ENCODE measurements at places on chromosomes 5 and 9. TPM values are rescaled to one million over a fixed set of nuclear protein-coding genes. Genes with fewer than 3 reads are reported as not detected.

The NMRK1 gene
- total RNA-seq, result 3.0 TPM

- DNase-seq, result no peak
Observed at GRCh38 chr9:17361378-17361777, 217.5 kb upstream of the SH3GL2 start.

DNA sequence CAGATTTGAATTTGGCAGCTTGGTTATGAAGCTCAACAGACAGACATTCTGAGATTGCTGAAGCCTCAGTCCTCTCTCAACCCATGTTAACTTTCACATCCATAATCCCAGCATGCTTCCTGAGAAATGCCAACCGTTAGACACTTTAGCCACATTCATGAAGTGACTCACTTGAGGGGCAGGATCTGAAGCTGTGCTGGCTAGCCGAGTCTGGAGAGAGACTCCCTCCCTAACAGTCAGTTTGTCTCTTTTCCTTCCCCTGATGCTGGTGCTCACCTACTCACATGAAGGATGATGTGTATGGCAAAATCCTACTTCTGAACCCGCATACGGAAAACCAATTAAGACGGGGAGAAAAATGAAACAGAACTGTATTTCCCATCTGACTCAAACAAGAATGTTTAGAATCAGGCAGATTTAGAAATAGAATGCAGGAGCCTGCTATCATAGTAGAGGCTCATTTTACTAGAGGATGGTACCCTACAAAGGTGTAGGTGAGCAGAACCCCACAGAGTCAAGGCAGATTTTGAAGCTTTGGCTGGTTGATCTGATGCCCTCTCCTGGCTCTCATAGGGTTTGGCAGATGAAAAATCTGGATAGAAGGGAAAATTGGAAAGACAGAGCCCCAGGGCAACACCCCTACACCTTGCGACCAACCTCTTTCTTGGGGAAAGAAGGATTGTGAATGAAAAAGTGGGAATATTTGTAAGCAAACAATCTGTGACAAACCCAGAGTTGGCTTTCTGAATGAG lies 150.9 kb upstream of the LHFPL2 start:
- DNase-seq, result no peak

DNA sequence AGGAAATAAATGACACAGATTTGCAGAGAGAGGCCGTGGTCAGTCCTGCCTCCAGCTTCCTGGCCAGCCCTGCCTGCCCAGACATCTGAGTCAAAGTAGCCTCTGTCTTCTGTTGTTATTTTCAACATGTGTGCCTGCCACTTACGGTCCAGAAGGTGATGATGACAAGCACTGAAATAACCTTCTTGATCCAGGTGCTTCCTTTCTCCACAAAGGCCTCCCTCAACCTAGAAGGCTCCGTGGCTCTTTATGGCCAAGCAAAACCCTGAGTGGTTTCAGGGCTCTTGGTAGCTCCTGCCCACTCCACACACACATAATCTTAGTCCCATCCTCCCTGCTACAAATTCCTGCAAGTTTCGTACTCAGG lies 34.1 kb upstream of the SLC6A19 start:
- no peak for DNase-seq

DNA sequence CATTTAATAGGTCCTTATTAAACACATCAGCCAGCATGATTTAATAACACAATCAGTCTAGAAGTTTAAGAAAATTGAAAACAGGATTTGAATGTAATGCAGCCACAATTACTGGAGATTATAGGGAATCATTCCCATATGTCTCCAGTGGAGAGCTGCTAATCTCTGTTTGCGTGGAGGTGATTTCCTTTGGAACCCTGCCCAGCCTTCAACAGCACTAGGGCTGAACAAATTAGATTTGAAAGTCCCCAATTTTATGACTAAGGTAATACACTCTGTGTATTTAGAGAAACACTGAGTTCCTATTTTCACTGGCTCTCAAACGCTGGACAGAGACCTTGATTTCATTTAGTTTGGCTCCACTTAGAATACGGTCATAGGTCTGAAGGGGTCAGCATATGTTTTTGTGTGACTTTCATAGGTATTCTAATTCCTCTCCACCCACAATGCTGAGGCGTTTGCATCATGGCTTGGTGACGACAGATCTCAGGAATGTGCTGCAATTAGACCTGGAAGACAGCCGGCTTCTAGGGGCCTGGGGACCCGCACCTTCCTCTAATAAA lies 508.3 kb downstream of the EBF1 start:
- DNase-seq, result peak; percentile 63

- peak; percentile 75 for DNase-seq
Observed at GRCh38 chr9:133731876-133732638, 6.1 kb downstream of the SARDH start.

The FAM81B gene
- not detected for total RNA-seq

GRCh38 chr5:80998590-80998979 lies 38.4 kb downstream of the RASGRF2 start:
- DNase-seq, result no peak

GRCh38 chr9:71690063-71690688 lies 78.1 kb downstream of the CEMIP2 start:
- no peak for DNase-seq

- no peak for DNase-seq
Observed at GRCh38 chr5:119382169-119382568, 26.4 kb downstream of the TNFAIP8 start.

The COL5A1 gene
- 9.5 TPM for total RNA-seq

GRCh38 chr9:70880535-70880934 lies 240.9 kb downstream of the TRPM3 start:
- DNase-seq, result no peak

DNA sequence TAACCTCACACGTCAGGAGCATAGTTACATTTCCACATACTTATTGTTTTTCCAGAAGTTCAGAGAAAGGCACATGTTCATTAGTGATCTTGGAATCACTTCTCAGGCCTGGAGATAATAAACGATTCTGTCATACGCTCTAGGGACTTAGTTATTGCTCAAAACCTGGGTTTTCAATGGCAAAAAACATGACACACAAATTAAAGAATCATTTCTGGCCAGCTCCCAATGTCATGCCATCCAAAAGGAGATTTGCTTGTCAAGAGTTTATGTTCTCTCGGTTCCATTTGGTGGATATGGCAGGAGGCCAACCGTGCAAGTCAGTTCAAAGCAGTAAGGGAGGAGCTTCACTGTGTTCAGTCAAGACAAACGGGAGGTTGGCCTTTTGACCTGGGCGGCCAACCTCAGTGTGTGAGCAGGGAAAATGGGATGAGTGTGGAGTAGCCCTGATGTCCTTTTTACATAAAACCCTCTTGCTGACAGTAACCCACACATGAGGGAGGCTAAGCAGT lies 123.4 kb downstream of the NXNL2 start:
- no peak for DNase-seq

DNA sequence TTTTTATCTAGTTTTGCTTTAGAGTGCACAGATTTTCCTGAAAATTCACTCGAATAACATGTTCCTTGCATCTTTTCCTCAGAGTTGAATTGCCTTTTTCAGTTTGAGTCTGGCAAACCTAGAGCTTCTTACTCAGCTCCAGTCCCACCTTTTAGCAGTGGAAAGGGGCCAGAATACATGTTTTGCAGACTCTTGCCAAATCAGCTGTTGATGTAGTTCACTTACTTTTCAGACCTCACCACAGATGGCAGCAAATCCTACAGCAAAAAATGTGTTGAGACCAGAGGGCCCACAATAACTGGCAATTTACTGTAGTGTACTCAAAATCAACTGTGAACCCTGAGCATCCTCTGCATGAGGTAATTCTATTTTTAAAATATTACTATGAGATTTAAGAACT lies 545.2 kb upstream of the ACO1 start:
- DNase-seq, result no peak

DNA sequence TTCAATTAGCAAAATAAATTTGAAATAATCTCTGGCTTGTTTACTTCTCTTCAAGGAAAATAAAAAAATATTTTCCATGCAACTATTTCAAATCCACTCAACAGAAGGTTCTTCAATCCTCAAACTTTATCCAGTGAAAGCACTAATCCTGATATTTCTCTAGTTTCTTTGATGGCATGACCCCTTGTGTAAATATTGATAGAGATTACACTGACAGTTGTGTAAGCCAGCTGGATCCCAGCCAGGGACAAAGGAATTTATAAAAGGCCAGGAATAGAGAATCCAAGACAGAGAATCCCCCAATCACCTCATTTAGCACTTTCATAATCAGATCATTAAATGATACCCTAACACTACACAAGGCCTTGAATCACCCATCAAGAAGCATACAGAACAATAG lies 135.2 kb downstream of the GNA14 start:
- DNase-seq, result no peak

GRCh38 chr5:88875341-88876234 lies 7.4 kb downstream of the MEF2C start:
- no peak for DNase-seq
